ENCODE measurements at places on chromosomes 4 and X. TPM values are rescaled to one million over a fixed set of nuclear protein-coding genes. Genes with fewer than 3 reads are reported as not detected.

The GAGE12H gene
- not detected for total RNA-seq

The MAP3K15 gene
- not detected for total RNA-seq

The HPSE gene
- total RNA-seq = 0.43 TPM

The GPR50 gene
- not detected for total RNA-seq

The EVC2 gene
- total RNA-seq = 8.2 TPM
